ENCODE measurements at places on chromosomes 11 and 22. TPM values are rescaled to one million over a fixed set of nuclear protein-coding genes. Genes with fewer than 3 reads are reported as not detected.

DNA sequence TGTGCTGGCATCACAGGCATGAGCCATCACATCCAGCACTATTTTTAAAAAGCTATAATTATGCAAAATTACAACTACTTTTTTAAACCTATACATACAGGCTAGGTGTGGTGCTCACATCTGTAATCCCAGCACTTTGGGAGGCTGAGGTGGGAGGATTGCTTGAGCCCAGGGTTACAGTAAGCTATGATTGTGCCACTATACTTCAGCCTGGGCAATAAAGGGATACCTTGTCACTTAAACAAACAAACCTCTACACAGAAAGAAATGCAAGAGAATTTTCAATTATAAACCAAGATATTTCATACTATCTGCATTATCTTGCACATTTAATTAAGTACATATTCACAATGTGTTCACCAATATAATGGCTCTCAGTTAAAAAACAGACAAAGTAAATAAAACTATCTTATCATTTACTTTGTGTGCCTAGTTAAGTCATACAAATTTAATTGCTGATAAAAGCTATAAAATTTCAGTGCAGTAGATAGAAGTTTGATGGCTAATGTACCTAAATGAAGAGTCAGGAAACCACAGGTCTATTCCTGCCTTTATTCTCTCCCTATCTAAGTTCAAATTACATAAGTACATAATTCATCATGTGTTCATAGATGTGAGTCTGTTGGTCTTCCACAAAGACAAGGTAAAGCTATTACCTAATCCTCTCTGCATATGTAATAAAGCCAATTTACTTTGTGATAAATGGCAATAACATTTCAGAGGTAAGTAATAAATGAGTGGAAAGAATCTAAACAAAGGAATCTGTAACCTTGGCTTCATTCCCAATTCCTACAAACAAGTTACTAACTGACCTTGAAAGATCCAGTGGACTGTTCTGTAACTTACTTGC is 9.0 kb upstream of the RDX start:
- H3K36me3 ChIP-seq, result no peaks in the 10 kb centered on the region
- no peaks in the 10 kb centered on the region for H3K27me3 ChIP-seq
- no peak overlapping the region for H3K27ac ChIP-seq
- no peaks in the 10 kb centered on the region for H3K4me1 ChIP-seq
- no peak overlapping the region for H3K4me3 ChIP-seq

- no peaks in the 10 kb centered on the region for H3K36me3 ChIP-seq
- H3K27me3 ChIP-seq, result no peaks in the 10 kb centered on the region
- no peak for DNase-seq
- no peak overlapping the region for H3K4me3 ChIP-seq
- H3K4me1 ChIP-seq, result peaks cover 28% of the 10 kb centered on the region
- H3K27ac ChIP-seq, result no peak overlapping the region
These were observed 11.7 kb downstream of the MMP20 start for GRCh38 chr11:102613450-102613849.

DNA sequence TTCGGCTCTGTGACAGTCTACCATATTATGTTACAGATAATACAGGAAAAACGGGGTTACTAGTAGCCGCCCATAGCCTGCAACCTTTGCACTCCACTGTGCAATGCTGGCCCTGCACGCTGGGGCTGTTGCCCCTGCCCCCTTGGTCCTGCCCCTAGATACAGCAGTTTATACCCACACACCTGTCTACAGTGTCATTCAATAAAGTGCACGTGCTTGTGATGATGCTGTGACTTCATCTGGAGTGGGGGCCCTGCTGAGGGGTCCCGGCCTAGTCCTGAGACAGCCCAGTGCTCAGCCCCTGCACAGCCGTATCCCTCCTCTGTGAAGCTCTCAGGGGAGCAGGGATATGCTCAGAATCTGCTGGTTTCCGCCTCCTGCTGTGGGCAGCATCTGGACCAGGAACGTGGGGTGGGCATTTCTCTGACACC is 1.2 kb downstream of the IFITM1 start:
- peaks cover 18% of the 10 kb centered on the region for H3K4me1 ChIP-seq
- H3K27me3 ChIP-seq, result no peaks in the 10 kb centered on the region
- no peak for DNase-seq
- peak overlapping the region; percentile 55 for H3K4me3 ChIP-seq
- peak overlapping the region; percentile 90 for H3K27ac ChIP-seq
- no peaks in the 10 kb centered on the region for H3K36me3 ChIP-seq

GRCh38 chr22:32949391-32950173 is 108.6 kb downstream of the SYN3 start:
- no peak for DNase-seq
- no peaks in the 10 kb centered on the region for H3K27me3 ChIP-seq
- no peaks in the 10 kb centered on the region for H3K36me3 ChIP-seq
- H3K27ac ChIP-seq, result no peak overlapping the region
- H3K4me3 ChIP-seq, result no peak overlapping the region

DNA sequence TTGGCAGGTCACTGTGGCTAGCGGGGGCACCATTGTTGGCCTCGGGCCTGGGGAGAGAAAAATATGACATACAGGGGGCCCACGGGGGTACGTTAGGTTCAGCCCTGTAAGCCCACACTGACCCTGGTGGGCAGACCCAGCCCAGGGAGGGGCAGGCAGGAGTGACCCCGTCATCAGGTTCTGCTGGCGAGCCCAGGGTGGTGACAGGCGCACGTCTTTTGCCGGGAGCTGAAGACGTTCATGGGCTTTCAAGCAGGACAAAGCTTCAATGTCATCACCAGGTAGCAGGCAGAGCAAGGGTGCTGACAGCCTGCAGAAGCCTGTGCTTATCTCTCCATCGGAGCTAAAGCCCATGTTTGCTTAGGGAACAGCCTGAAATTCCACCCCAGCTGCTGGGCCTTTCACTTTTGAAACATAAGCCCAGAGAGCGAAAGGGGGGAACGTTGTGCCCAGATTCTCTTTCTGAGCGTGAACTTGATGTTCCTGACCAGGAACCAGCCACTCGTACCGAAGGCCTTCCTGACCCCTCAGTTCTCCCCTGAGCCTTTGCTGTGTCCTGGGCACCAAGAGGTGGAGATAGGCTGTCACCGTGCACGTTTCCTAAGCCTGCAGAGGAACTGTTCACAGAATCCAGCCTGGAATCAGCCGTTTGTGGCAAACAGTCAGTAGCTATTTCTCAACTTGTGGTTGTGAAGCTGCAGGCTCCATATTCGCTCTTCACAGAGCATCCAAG is 74.0 kb upstream of the ATXN10 start:
- no peak for DNase-seq
- no peak overlapping the region for H3K27ac ChIP-seq
- H3K27me3 ChIP-seq, result no peaks in the 10 kb centered on the region
- H3K4me1 ChIP-seq, result no peaks in the 10 kb centered on the region
- no peaks in the 10 kb centered on the region for H3K36me3 ChIP-seq
- no peak overlapping the region for H3K4me3 ChIP-seq

TSGA10IP gene
- not detected for total RNA-seq

KLHDC7B gene
- total RNA-seq, result not detected
